ENCODE measurements at places on chromosomes 7 and 10.
A peak's percentile ranks its signal among the peaks of the same experiment; 100 is the strongest.

- DNase-seq, result no peak
Measured at GRCh38 chr7:25642849-25643248, 414.6 kb upstream of the NPVF start.

DNA sequence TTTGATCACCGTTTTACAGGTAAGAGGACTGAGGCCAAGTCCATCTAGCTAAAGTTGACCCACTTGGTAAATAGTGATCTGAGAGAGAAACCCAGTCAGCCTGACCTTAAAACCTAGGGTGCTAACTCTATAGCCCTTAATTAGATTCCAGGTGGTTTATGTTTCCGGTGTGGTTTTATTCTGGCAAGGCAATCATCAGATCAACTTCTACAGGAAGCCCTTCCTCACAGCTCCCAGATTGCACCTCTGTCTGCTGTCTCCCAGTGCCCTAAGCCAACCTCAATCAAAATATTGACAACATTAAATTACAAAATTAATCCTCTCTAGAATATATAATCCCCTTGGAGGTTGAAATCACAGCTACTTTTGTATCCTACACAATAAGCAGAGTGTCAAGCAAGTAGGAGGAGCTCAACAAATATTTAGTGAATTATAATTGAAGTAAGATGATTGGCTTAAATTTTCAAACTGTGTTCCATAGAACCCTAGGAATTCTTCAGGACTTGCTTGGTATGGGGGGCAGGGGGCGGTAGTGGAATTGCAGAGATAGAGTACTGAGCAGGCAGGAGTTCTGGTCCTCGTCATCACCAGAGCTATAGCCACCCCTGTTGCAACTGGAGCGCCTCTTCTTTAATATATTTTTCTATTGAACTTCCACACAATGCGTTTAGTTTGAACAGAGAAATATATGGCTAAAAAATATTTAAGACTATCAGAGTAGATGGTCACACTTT is 692.8 kb upstream of the LRRN3 start:
- no peak for DNase-seq

GRCh38 chr10:25339966-25340365 is 165.2 kb downstream of the GPR158 start:
- no peak for DNase-seq

DNA sequence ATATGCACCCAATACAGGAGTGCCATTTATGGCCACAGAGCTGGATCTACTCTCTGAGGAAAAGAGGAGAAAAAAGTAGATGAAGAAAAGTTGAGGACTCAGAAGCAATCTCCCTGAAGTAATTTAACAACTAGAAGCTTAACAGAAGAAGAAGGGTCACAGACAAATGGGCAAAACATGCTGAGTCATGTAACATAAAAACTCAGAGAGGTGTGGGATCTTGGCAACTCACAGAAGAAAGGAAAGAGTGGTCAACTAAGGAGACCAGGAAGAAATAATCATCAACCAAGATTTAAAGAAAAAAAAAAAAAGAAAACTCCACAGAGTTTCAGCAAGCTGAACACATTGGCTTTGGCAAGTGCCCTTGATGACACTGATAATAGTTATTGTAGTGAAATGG is 51.8 kb upstream of the BET1 start:
- no peak for DNase-seq

- DNase-seq, result no peak
Measured at GRCh38 chr7:30183749-30184369, 49.1 kb downstream of the MTURN start.

- no peak for DNase-seq
Measured at GRCh38 chr7:139716156-139716942, 61.4 kb downstream of the HIPK2 start.

DNA sequence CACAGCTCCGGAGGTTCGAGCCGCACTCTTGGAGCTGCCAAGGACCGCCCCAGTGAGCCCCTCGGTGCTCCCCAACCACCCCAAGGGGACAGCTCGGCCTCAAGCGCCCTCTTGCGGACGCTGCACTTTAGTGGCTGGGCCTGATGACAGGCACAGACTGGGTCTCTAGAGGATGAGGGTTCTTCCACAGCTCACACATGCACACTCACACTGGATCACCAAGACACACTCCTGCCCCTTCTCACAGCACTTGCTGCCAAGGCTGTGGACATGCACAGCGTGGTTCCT is 2.1 kb downstream of the RET start:
- no peak for DNase-seq

- no peak for DNase-seq
Measured at GRCh38 chr7:34130558-34131295, 225.4 kb downstream of the BMPER start.

- DNase-seq, result no peak
Measured at GRCh38 chr10:86632009-86632800, 22.1 kb upstream of the OPN4 start.

DNA sequence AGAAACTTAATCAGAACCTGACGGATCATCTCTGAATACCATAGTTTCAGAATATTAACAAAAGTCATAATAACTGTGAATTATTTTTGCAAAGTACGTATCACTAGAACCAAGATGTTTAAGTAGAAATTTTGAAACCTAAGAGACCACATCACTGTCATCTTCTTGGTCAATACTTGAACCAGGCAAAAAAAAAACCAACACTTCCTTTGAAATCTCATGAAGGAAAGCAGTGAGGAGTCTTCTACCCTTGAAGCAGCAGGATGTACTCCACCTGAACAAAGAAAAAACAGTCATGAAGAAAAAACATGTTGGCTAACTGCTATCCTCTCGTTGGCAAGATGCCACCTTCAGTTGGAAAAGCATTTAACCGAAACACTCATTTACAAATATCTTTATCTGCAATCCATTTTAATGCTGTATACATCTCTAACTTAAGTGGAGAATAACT is 82.4 kb downstream of the SRPK2 start:
- DNase-seq, result no peak

DNA sequence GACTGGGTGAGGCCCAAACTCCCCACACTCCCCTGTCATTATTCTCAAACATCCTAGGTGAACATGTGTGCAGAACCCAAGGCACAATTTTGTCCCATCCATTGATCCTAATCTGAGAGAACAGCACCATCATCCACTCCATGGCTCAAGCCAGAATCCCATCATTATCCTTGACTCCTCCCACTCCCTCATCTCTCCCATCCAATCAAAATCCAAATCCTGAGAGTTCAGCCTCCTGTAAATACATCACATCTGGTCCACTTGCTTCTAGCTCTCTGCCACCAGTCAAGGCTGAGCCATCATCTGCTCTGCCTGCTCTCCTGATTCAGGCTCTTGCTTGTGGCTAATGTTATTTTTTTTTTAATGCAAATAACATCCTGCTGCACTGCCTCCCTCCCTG is 75.9 kb upstream of the SLF2 start:
- DNase-seq, result no peak

DNA sequence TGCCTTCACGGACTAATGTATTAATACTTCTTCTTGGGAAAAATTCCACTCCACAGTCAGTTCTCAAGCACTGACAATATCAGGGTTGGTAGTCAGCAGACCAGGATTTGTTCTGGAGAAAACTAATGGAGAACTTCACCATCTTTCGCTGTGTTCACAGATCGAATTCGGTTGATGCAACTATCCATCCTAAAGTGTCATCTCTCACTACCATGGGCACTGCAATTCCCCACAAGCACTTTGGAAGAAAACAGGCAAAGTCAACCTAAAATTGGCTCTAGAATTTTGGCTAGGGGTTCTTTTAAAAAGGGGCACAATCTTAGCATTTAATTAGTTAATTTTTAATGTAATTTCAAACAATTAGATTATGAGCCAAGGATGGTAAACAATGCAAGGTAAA is 164.4 kb downstream of the HGF start:
- no peak for DNase-seq

- no peak for DNase-seq
Measured at GRCh38 chr10:48448796-48449195, 142.3 kb downstream of the MAPK8 start.

GRCh38 chr10:78991187-78991586 is 77.6 kb upstream of the ZMIZ1 start:
- no peak for DNase-seq

DNA sequence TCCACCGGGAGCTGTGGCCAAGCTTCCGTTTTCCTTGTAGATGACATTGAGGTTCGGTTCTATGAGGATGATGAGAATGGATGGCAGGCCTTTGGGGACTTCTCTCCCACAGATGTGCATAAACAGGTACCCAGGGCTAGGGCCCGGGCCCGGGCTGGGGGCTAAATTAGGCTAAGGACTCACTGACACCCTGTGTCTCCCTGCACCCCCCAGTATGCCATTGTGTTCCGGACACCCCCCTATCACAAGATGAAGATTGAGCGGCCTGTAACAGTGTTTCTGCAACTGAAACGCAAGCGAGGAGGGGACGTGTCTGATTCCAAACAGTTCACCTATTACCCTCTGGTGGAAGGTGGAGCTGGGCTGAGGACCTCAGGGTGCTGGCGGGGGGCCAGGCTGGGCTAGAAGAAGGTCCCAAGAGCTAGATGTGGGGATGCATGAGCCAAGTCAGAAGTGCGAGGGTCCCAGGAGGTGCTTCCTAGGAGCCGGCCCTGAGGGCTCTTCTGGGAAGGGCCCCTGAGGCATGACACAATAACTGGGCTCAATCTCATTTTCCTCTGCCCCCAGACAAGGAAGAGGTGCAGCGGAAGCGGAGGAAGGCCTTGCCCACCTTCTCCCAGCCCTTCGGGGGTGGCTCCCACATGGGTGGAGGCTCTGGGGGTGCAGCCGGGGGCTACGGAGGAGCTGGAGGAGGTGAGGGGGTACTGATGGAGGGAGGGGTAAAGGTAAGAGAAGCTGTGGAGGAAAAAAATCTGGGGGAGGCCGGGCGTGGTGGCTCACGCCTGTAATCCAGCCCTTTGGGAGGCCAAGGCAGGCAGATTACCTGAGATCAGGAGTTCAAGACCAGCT is 2.9 kb downstream of the NFKB2 start:
- no peak for DNase-seq

GRCh38 chr10:49168171-49168540 is 20.0 kb downstream of the TMEM273 start:
- DNase-seq, result peak; percentile 37

GRCh38 chr7:46449743-46450142 is 528.7 kb upstream of the IGFBP3 start:
- no peak for DNase-seq

GRCh38 chr10:87660484-87661133 is 931 bp downstream of the PAPSS2 start:
- no peak for DNase-seq

DNA sequence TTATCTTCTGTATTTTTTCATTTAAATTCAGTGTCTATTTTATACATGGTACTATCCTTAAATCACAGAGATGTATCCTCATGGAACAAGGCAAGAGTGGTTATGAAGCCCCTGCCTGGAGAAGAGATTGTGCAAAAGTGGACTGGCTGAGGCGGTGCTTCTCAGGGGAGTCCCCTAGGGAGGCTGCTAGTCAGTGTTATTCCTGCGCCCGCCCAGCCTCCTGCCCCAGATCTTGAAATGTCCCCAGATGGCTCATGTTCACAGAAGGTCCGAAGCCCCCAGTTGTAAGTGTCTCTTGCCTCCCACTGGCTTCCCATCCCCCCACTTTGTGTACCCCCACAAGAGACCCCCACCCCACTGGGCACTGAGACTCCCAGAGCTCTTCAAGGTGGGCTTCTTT is 366.9 kb downstream of the TNS3 start:
- DNase-seq, result no peak

DNA sequence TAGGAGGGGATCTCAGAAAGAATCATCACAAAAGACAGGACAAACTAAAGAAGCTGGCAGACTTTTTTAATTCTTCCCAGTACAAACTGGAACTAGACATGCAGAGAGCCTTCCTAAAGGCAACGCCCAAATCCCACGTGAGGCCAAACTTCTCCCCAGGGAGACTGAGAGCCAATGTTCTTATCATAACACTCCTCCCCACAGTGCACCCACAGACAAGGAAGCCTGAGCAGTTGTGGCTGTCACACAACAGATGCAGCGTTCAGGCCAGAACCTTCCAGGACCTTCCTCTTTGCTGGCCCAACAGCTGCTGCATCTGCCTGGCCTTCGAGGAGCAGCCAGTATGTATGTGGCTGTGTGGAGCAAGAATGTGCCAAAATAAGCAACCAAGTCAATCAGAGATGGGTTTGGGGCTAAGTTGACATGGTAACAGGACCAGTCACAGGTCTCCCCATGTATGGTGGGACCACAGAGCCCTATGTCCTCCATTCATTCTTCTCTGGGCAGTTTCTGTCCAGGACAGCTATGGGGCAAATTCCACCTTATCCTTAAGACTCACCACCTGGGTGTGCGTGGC is 34.9 kb downstream of the SRPK2 start:
- DNase-seq, result no peak

DNA sequence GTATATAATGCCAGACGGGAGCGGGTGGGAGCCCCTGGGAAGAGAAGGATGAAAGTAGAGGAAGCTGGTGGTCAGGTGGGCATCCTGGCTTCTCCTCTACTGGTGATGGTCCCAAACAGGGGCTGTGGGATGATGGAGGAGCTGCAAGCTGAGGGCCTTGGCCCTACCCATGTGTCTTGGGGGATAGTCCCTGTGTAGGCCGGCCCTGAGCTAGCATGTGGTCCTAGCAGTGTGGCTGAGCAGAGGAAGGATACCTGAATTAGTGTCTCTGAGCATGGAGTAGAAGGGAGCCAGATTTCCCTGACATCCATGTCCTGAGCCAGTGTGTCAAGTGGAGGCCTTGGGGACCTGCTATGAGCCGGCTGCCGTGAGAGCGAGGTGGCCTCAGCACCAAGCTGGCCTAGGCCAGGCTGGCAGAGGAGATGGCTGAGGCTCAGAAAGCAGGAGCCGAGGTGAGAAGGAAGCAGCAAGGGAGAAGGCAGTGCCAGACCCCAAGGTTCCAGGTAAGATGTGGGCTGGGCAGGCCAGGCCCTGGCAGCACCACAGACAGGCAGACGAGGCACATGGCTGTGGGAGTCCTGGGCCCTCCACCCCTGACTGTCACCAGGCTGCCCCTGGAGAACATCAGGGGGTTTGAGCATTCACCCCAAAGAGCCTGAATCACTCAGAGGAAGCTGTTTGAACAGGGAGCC is 150.2 kb downstream of the ABCA13 start:
- DNase-seq, result no peak

DNA sequence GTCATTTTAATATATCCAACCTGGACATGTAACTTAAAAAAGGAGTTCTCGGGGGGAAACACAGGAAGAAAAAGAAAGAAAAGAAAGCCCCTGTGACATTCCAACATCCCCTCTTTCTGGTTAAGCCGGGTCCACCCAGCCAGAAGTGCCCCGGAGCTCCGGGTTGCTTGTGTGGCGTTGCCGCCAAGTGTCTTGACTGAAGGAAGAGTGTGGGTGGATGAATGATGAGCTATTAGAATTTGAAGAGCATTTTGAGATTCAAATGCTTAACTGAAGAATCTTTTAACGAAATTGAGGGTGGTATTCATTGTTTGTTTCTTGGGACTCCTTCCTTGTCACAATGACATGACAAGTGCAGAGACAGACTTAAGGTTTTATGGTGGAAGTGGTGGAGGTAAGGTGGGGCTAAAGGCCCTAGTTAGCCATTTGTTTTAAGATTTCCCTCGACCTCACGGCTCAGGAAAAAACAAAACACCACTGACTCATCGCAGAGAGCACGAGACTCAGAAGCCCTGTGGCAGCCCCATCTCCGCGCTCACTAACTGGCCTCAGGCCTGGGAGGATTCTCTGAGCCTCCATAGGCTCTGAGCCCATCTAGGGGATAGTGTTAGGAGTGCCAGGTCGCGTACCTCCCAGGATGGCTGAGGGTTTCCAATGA is 1.8 kb upstream of the GLI3 start:
- no peak for DNase-seq

Measured in ureter (tissue), 1 donor.